ENCODE measurements at places on chromosomes 5 and 9.

DNA sequence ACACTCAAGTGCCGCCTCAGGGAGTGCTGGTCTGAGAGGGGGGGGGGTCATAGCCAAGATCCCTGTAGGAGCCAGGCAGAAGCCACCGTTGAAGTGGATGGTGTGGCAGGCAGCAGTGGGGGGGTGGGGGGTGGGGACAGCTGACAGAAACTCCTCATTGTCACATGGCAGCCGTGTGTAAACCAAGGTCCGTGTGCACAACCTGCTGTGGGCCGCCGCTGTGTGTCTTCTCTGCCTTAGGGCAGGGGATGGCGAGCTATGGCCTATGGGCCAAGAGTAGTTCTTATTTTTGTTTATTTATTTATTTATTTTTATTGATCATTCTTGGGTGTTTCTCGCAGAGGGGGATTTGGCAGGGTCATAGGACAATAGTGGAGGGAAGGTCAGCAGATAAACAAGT, 13.4 kb downstream of the SQSTM1 start:
- DNase-seq: no peak
- no peaks in the 10 kb centered on the region for H3K4me1 ChIP-seq
- H3K27ac ChIP-seq: no peak overlapping the region
- H3K36me3 ChIP-seq: peaks cover 34% of the 10 kb centered on the region

- DNase-seq: no peak
- no peaks in the 10 kb centered on the region for H3K27me3 ChIP-seq
- peaks cover 2% of the 10 kb centered on the region for H3K4me1 ChIP-seq
- no peak overlapping the region for H3K4me3 ChIP-seq
- no peaks in the 10 kb centered on the region for H3K36me3 ChIP-seq
Measured at GRCh38 chr5:128684961-128685360, 146.9 kb upstream of the FBN2 start.

- no peaks in the 10 kb centered on the region for H3K36me3 ChIP-seq
- H3K4me1 ChIP-seq: no peaks in the 10 kb centered on the region
- H3K4me3 ChIP-seq: no peak overlapping the region
- no peak for DNase-seq
Measured at GRCh38 chr9:76576344-76576743, 117.4 kb downstream of the GCNT1 start.

DNA sequence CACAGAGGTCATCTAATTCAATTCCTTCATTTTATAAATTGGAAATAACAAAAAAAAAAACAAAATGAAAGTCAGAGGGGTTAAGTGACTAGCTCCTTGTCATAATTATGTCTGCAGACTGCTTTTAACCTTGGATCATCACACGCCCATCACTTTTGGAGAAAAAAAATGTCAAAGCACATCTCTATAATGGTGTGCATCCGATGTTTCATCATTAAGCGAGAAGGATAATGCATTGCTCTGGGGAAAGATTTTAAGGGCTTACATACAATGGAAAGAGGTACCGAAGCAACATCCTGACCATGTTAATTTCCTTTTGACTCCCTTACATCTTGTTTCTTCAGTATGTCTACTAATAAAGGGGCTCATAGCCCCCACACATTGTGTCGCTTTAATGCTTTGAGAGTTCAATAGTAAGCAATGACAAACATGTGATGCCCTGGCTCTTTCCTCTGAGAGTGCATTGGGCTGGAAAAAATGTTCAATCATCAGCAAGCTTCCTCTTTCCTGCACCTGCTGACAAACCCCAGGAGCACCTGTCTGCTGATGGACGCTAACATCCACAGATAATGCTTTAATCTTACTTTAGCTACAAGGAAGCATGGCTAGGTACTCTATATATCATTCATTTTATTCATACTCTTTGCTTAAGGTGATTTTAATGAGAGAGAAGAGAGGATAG, 242.2 kb downstream of the SMARCA2 start:
- H3K27ac ChIP-seq: no peak overlapping the region
- no peaks in the 10 kb centered on the region for H3K27me3 ChIP-seq
- H3K4me3 ChIP-seq: no peak overlapping the region
- no peak for DNase-seq

Data from iPS DF 6.9 (cell line).